ENCODE measurements at places on chromosomes 3 and 15. TPM values are rescaled to one million over a fixed set of nuclear protein-coding genes. Genes with fewer than 3 reads are reported as not detected.

Gene SLC38A3
- total RNA-seq = 0.40 TPM

Gene FOXL2
- not detected for total RNA-seq

Gene LINGO1
- total RNA-seq = 1.1 TPM

Gene SEMA3G
- 2.6 TPM for total RNA-seq

DNA sequence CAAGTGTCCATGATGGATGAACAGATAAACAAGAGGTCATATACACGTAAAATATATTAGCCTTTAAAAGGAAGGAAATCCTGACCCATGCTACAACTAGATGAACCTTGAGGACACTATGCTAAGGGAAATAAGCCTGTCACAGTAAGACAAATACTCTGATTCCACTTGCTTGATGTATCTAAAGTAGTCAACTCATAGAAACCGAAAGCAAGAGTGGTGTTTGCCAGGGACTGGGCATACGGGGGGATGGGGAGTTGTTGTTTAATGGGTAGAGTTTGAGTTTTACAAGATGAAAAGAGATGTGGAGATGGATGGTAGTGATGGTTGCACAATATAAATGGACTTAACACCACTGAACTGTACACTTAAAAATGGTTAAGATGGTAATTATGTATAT, 65.4 kb downstream of the C3orf70 start:
- H3K4me3 ChIP-seq = no peak overlapping the region
- H3K27me3 ChIP-seq = no peaks in the 10 kb centered on the region
- no peak overlapping the region for H3K27ac ChIP-seq
- H3K36me3 ChIP-seq = no peaks in the 10 kb centered on the region

DNA sequence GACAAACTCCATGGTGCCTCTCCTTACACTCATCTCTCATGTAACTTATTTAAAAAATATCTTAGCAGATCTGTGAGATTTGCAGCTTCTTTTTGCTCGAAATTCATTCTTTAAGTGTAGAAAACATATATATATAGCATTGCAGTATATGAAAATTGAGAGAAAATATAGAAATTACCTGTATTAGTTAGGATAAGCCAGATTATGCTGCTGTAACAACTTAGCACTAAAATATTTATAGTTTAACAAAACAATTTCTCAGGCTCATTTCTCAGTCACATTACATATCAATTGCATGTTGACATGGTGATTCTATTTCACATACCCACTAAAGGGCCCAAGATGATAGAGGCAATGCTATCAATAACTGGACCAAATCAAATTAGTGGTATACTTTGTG, 54.7 kb downstream of the NR2F2 start:
- no peak for DNase-seq
- H3K4me3 ChIP-seq = no peak overlapping the region
- no peaks in the 10 kb centered on the region for H3K36me3 ChIP-seq
- no peaks in the 10 kb centered on the region for H3K27me3 ChIP-seq
- no peak overlapping the region for H3K27ac ChIP-seq

DNA sequence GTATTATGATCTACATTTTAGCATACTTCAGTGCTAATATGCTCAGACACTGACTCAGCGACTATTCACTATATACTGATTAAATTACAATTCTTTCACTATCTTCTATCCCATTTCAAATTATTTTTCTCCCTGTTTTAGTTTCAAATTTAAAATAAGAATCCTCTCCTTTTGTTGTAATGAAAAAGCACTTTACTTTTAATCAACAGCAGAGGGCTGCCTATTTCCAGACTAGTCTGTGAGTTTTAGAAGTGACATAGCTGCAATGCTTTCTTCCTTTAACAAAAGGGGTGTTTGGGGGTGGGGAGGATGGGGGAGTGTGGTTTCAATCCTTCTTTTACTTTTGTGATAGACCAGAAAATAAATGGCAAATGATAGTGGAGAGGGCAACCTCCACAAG, 2.4 kb downstream of the NEDD4 start:
- no peak overlapping the region for H3K4me3 ChIP-seq
- DNase-seq = no peak
- peaks cover 5% of the 10 kb centered on the region for H3K4me1 ChIP-seq
- no peak overlapping the region for H3K27ac ChIP-seq

DNA sequence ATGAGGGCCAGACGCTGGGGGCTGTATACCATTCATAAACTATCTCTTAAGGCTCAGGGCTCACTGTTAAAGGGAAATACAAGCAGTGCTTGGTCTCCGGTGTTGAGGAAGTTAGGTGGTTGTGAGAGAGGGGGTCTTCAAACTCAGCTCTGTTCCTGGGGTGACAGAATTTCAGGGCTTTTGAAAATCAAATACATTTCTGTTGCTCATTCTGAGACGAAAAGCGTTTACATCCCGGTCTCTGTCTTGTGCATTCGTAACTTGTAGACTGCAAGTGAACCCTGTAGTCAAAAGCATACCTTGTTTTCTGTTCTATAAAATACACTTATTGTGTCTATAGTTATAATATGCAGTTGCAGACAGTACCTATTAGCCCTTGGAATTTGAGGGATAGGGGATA, 1.7 kb downstream of the SLCO3A1 start:
- DNase-seq = no peak
- no peak overlapping the region for H3K27ac ChIP-seq

GRCh38 chr3:28637742-28638141, 289.1 kb upstream of the AZI2 start:
- no peaks in the 10 kb centered on the region for H3K27me3 ChIP-seq
- H3K4me3 ChIP-seq = no peak overlapping the region
- H3K4me1 ChIP-seq = no peaks in the 10 kb centered on the region
- DNase-seq = no peak
- no peaks in the 10 kb centered on the region for H3K36me3 ChIP-seq

GRCh38 chr3:139574026-139574947, 34.7 kb upstream of the RBP1 start:
- no peak overlapping the region for H3K4me3 ChIP-seq
- peak; percentile 30 for DNase-seq
- no peaks in the 10 kb centered on the region for H3K27me3 ChIP-seq
- no peaks in the 10 kb centered on the region for H3K36me3 ChIP-seq
- H3K27ac ChIP-seq = no peak overlapping the region
- H3K4me1 ChIP-seq = no peaks in the 10 kb centered on the region

GRCh38 chr3:131731709-131732108, 228.9 kb upstream of the MRPL3 start:
- no peak overlapping the region for H3K4me3 ChIP-seq
- no peaks in the 10 kb centered on the region for H3K27me3 ChIP-seq
- DNase-seq = no peak
- H3K27ac ChIP-seq = no peak overlapping the region
- H3K36me3 ChIP-seq = no peaks in the 10 kb centered on the region

GRCh38 chr3:89622063-89622700, 514.8 kb downstream of the EPHA3 start:
- no peaks in the 10 kb centered on the region for H3K36me3 ChIP-seq
- DNase-seq = no peak
- no peak overlapping the region for H3K4me3 ChIP-seq
- H3K4me1 ChIP-seq = no peaks in the 10 kb centered on the region
- H3K27ac ChIP-seq = no peak overlapping the region
- no peaks in the 10 kb centered on the region for H3K27me3 ChIP-seq

DNA sequence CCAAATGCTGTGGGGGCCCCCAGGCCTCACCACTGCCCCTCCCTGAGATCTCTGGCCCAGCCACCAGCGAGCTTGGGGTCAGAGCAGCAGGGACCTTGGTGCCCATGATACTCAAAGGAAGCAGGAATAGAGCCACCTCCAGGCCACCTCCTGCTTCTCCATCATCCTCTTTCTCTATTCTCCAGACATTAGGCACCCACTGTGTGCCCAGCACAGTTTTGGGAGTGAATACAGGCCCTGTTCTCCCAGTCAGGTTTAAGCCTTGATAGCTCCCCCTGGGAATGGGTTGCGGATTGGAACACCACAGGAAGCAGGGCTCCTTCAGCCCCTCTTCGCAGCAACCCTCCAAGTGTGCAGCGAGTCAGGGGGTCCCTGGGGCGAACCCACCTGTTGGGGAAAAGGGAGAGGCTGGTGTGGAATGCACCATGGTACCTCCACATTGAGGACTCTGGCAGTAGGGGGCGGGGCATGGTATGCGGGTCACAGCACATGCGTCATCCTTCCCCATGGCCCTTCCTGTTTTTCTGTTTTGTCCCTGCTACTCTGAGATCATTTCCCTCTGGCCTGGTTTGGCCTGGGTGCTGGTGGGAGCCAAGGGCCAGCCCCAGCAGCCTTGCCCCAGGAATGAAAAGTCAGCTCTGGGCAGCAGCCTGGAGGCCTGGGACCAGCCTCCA, 14.2 kb upstream of the SEMA3B start:
- H3K27ac ChIP-seq = peak overlapping the region; percentile 33
- H3K4me3 ChIP-seq = no peak overlapping the region
- H3K27me3 ChIP-seq = no peaks in the 10 kb centered on the region
- no peak for DNase-seq
- H3K36me3 ChIP-seq = peaks cover 8% of the 10 kb centered on the region

- no peak for DNase-seq
- H3K27ac ChIP-seq = no peak overlapping the region
- peaks cover 3% of the 10 kb centered on the region for H3K4me1 ChIP-seq
- no peaks in the 10 kb centered on the region for H3K36me3 ChIP-seq
- no peak overlapping the region for H3K4me3 ChIP-seq
Measured at GRCh38 chr15:42577514-42578031, 2.2 kb downstream of the STARD9 start.

DNA sequence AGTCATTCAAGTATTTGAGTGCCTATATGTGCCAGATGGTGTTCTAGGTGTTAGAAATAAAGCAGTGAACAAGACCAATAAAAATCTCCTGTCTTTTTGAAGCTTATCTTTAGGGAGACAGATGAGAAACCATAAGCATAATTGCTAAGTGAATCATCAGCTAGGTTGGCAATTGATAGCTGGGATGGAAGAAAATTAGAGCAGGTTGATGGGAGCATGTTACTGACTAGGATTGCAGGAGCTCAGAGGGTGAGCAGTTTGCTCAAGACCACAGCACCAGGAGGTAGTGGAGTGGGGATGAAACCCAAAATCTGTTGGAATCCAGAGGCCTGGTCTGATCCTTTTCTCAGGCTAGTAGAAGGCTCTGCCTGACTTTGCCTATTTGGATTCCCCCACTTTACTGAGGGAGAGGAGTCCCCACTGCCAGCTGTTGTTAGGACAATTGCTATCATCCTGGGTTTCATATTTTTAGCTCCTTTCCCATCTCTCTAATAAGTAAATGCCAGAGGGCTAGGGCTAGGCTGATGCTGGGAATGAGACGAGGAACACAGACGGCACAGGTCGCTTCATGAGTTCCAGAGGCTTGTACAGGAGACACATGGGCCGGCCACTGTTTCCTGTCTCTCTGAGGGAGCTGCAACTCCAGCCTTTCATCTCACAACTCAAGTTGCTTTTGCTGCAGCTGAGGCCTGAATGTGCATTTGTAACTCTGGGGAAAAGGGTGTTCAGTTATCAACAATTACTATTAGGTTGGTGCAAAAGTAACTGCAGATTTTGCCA, 102.9 kb downstream of the CACNA1D start:
- H3K27ac ChIP-seq = no peak overlapping the region
- no peak for DNase-seq
- H3K27me3 ChIP-seq = no peaks in the 10 kb centered on the region
- no peaks in the 10 kb centered on the region for H3K36me3 ChIP-seq
- H3K4me3 ChIP-seq = no peak overlapping the region
- no peaks in the 10 kb centered on the region for H3K4me1 ChIP-seq

GRCh38 chr15:101560722-101561583, 71.4 kb upstream of the PCSK6 start:
- no peak overlapping the region for H3K4me3 ChIP-seq
- no peaks in the 10 kb centered on the region for H3K4me1 ChIP-seq
- no peaks in the 10 kb centered on the region for H3K27me3 ChIP-seq
- H3K36me3 ChIP-seq = no peaks in the 10 kb centered on the region
- H3K27ac ChIP-seq = no peak overlapping the region

GRCh38 chr15:33116198-33116597, 78.3 kb downstream of the FMN1 start:
- no peaks in the 10 kb centered on the region for H3K36me3 ChIP-seq
- H3K27ac ChIP-seq = no peak overlapping the region
- H3K4me1 ChIP-seq = no peaks in the 10 kb centered on the region
- no peak for DNase-seq

DNA sequence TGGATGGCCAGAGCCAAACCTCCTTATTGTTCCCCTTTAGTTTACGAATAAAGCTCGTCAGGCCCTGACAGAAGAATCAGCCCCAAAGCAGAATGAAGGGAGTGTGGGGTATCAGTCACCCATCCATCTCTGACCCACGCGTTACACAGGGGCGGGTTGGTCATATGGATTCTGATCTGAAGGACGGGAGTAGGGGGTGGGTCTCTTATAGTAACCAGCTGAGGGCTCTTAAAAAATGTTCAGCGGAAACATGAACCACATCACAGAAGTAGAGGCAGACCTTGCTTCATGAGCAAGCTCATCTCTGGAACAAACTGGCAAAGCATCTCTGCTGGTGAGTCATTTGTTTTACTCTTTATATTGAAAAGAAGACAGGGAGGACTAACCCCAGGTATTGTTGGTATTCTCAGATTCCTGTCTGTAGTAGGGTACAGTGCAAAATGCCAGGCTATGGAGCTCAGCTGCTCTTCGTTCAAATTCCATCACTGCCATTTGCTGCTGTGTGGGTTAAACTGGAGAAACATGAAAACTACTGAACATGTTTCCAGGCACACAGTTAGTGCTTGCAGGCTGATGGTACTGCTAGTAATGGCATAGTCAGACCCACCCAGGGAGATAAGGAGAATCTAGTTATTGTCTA, at the start of gene CXCR6:
CXCR6 (plus strand) TSS at position 258 of the 640 bp plus-strand sequence. CDS start 3,018 bp downstream, outside the sequence.
- H3K4me1 ChIP-seq = no peaks in the 10 kb centered on the region
- H3K27ac ChIP-seq = no peak within 1 kb of the TSS
- H3K36me3 ChIP-seq = no peaks in the 10 kb centered on the region
- no peak within 1 kb of the TSS for H3K4me3 ChIP-seq

- peak; percentile 62 for DNase-seq
- no peaks in the 10 kb centered on the region for H3K4me1 ChIP-seq
- peak overlapping the region; percentile 44 for H3K27ac ChIP-seq
Measured at GRCh38 chr3:139173372-139174108, 128.8 kb upstream of the PRR23C start.

DNA sequence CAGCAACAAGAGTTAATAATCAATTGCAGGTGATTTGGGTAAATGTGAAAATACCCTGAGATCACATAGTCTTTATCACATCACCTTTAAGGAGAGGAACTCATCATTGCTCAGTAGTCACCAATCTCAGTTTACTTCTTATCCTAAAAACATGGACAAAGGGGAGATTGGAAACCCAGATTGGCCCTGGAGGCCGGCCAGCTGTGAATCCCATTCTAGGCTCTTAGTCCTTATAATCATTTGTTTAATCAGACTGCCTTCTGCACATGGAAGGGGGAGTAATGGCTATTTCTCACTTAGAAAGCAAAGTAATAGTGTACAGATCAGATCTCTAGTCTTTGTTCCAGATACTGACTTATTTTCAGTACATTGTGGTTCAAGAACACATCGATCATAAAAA, 37.2 kb upstream of the CPB1 start:
- no peak overlapping the region for H3K27ac ChIP-seq
- H3K36me3 ChIP-seq = no peaks in the 10 kb centered on the region
- H3K27me3 ChIP-seq = no peaks in the 10 kb centered on the region
- DNase-seq = no peak
- H3K4me3 ChIP-seq = no peak overlapping the region
